Sigmoid colon (tissue), 7 donors: ENCODE measurements at places on chromosomes 11 and 22.

DNA sequence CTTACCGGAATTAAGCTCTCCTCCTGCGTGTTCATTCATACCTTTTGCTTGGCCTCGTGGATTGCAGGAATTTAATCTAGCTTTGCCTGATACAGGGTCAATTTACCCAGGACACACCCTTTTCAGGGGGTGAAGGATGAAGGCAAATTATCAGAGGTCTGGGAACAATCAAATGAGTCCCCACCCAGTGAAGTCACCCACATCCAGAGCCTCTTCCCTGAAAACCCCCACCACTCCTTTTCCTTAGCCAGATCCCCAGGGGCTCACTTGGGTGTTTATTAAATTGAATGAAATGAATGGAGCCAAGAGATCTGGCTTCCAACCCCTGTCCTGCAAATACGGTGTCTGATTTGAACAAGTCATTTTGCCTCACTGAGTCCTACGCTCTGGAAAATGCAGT is 31.0 kb upstream of the LIPT2 start:
- DNase-seq: no peak

- no peak for DNase-seq
Observed at GRCh38 chr22:44941207-44941606, 68.6 kb downstream of the PHF21B start.

GRCh38 chr11:83694191-83694910 is 408.2 kb upstream of the CCDC90B start:
- no peak for DNase-seq

DNA sequence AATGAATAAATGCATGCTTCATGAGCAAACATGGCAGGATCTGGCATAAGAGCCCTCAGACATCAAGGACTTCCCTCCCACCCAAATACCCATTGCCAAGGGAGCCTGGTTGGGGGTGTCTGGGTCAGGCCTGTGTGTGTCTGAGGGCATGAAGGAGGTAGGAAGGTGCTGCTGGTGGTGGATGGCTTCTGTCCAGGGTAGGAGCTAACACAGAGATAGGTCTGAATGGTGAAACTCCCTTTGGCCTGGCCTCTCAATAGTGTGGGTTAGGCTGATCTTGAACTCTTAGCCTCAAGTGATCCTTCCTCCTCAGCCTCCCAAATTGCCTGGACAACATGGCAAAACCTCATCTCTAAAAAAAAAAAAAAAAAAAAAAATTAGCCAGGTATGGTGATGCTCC is 2.8 kb downstream of the AMPD3 start:
- DNase-seq: no peak

GRCh38 chr11:104661901-104662300 is 236.4 kb downstream of the CASP12 start:
- DNase-seq: no peak

DNA sequence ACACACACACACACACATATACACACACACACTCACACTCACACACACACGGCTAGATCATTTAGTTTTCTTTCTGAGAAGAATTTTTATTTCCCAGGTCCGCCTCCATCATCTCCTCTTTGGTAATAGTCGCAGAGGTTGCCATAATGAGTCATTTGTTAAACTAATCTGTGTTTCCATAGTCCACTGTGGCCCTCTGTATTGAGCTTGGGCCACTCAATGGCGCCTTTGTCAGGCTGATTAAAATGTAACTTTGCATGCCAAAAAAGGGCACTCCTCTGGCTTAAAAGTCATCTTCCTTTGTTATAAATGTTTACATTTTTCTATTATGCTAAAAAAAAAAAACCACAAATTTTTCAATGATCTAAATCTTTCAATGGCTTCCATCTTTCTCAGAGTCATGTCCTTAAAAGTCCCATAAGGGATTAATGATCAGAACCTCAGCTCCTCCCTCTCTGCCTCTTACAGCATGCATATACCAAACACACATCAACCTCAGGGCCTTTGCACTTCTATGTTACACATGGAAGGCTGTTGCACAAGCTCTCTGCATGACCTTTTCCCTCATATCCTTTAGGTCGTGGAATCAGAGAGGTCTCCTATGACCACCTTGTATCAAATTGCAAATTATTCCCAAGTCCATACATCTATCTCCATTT is 35.3 kb downstream of the EHF start:
- DNase-seq: no peak

DNA sequence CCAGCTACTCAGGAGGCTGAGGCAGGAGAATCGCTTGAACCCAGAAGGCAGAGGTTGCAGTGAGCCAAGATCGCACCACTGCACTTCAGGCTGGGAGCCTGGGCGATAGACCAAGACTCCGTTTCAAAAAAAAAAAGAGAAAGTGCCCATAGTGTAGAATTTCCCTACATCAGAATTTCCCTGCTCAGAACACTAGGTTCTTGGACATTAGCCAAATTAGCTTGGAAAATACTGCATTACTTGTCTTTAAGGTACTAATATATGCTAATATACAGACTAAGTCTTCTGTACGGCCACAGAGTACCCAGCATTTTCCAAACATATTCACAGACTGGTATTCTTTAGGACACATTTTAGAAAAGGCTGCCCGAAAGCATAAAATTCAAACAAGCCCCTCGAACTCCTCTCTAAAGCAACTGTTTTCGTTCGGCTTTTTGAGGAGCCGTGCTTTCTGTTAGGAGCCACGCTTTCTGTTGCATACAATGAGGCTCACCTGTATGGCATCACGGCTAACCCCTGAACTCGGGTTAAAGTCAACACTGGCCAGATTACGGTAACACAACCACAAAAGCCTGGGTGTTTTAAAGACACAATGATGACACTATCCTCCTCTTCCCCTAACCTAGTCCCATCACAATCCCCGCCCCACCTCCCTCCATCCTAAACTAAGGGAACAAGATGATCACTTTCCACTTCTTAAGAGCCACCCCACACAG is 18.4 kb downstream of the TNKS1BP1 start:
- peak; percentile 55 for DNase-seq

- DNase-seq: peak; percentile 83
Observed at GRCh38 chr11:10605941-10606381, 37.5 kb upstream of the LYVE1 start.
